Activated CD8-positive, alpha-beta memory T cell treated with anti-CD3 and anti-CD28 coated beads, Interleukin-2, amount 50 U/mL, for 4 hours (primary cell): ENCODE measurements at places on chromosomes 2 and 18.

GRCh38 chr2:170322140-170322766 lies 144.3 kb downstream of the MYO3B start:
- DNase-seq = no peak

DNA sequence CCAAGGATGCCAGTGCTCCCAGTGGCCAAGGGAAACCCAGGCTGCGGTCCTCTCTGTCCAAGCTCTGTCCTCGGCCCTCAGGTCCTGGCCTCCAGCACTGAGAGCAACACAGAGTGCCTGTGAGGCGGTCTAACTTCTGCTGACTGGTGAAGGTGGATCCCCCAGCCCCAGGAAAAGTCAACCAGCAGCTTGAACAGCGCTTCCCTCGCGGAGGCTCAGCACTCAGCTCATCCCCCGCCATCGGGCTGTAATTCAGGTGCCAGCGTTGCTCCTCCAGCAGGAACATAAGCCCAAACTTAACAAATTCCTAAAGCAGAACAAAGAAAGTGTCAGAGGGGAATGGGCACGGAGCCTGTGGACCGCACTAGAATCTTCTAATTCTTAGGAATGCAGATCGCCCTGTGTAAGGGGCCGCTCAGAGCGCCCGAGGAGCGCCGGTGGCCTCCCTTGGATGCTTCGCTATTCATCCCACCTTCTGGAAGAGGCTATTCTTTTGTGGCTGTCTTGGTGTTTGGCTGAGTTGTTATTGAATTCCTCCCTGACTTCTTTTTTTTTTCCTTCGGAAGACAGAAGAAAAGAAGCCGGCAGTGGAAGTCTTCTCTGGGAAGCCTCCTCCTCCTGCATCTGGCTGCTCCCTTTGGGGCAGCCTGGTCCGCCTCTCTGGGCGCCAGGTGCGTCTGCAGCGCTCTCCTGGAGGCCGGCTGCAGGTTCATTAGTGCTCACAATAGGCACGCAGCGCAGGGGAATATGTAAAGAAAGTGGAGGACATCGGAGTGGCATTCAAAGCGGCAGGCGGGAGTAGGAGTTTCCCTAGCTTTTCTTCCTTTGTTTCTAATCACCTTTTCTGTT lies 905.6 kb downstream of the TSN start:
- DNase-seq = no peak

- DNase-seq = no peak
These were observed 105.5 kb downstream of the FMNL2 start for GRCh38 chr2:152440460-152440859.

DNA sequence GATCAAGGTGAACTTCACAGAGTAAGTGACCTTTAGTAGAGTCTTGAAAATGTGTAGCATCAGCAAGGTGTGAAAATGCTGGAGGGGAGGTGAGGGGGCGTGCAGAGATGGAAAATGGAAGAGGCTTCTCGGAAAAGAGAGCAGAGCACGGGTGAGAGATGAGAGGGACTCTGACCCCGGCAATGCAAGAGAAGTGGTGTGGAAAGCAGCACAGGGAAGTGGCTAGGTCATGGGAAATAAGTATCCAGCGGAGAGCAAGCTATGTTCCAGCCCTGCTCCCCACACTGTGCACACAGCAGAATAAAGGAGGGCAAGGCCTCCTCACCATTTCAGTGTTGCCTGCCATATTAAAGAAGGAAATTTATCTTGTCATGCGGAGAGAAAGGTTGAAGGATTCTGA lies 241.7 kb upstream of the DOK6 start:
- no peak for DNase-seq

GRCh38 chr2:45794134-45794617 lies 142.7 kb downstream of the PRKCE start:
- DNase-seq = no peak

- no peak for DNase-seq
These were observed 117.8 kb downstream of the PID1 start for GRCh38 chr2:229153267-229153666.

GRCh38 chr2:69018678-69019095 lies 5.7 kb downstream of the ANTXR1 start:
- DNase-seq = no peak
